ENCODE measurements at places on chromosomes 2 and 18. TPM values are rescaled to one million over a fixed set of nuclear protein-coding genes. Genes with fewer than 3 reads are reported as not detected.

GRCh38 chr18:42038936-42039335 is 83.9 kb downstream of the PIK3C3 start:
- no peak overlapping the region for H3K27ac ChIP-seq
- no peaks in the 10 kb centered on the region for H3K4me1 ChIP-seq
- H3K36me3 ChIP-seq, result peaks cover 8% of the 10 kb centered on the region
- H3K27me3 ChIP-seq, result no peaks in the 10 kb centered on the region

DNA sequence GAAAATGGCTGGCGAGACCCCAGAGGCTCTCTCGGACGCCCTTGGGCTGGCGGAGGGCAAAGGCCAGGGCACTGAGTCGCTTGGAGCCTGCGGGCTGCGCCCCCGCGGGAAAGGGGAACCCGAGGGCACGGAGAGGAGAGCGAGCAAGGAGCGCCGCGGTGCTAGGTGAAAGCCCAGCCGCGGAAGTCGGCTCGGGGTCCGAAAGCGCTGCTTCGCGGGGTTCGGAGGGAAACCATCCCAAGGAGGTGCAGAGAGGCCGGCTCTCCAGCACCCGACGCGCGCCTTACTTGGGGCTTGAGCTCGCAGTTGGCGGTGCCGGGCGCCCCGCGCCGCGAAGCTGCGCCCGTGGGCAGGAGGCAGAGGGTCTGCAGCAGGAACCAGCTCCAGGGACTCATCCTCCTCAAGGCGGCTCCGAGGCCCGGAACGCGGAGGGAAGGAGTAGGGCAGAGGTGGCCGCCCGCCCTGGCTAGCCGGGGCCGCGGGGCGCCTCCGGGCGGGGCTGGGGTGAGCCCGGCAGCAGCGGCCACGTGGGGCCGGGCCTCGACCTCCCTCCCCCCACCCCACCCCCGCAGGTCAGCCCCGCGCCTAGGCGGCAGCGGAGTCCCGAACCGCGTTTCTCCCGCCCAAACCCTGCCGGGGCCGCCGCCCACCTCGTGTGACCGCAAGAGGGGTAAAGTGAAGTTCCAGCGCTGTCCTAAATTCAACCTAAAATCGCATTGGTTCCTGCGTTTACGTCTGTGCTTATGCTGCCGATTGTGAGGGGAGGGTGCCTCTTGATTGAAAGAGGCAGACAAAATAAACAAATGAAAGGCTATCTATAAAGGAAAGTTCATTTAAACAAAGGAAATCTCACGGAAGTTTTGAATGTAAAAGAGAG is at the start of gene TRABD2A:
Gene TRABD2A (minus strand): TSS at position 440 of the 877 bp plus-strand sequence. CDS start 45 bp downstream, at position 395.
- H3K4me1 ChIP-seq, result peaks cover 6% of the 10 kb centered on the region
- no peak within 1 kb of the TSS for H3K27ac ChIP-seq
- no peak for DNase-seq
- no peaks in the 10 kb centered on the region for H3K36me3 ChIP-seq

- H3K27me3 ChIP-seq, result no peaks in the 10 kb centered on the region
- no peaks in the 10 kb centered on the region for H3K4me1 ChIP-seq
- H3K36me3 ChIP-seq, result no peaks in the 10 kb centered on the region
- H3K4me3 ChIP-seq, result no peak overlapping the region
- no peak for DNase-seq
- no peak overlapping the region for H3K27ac ChIP-seq
These were observed 86.7 kb downstream of the LDLRAD4 start for GRCh38 chr18:13305301-13305700.

CHMP1B gene
- 41.0 TPM for total RNA-seq

DNA sequence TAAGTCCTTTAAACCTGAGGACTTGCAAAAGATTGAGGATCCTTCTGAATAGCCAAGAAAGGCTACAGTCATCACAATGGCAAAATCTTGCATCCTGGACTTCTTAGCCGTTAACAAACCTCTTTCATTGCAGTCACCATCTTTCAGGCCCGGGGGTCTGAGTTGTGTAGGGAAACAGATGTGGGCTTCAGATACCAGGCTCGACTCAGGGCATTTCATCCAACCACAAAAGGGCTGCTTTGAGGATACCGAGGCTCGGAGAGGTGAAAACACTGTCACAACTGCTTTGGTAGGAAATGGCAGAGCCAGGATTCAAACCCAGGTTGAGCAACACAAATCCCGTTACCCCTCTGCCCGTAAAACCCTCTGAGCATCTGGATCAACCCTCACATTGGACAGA is 147.4 kb downstream of the TFCP2L1 start:
- no peaks in the 10 kb centered on the region for H3K36me3 ChIP-seq
- H3K4me3 ChIP-seq, result no peak overlapping the region
- no peaks in the 10 kb centered on the region for H3K4me1 ChIP-seq
- no peak for DNase-seq

GRCh38 chr2:150109912-150110311 is 377.6 kb downstream of the RND3 start:
- H3K27me3 ChIP-seq, result no peaks in the 10 kb centered on the region
- no peak overlapping the region for H3K27ac ChIP-seq
- H3K4me1 ChIP-seq, result no peaks in the 10 kb centered on the region
- no peak for DNase-seq
- H3K36me3 ChIP-seq, result no peaks in the 10 kb centered on the region

- no peak for DNase-seq
- H3K4me3 ChIP-seq, result no peak overlapping the region
- no peaks in the 10 kb centered on the region for H3K4me1 ChIP-seq
These were observed 11.2 kb downstream of the DBI start for GRCh38 chr2:119377993-119378345.

DNA sequence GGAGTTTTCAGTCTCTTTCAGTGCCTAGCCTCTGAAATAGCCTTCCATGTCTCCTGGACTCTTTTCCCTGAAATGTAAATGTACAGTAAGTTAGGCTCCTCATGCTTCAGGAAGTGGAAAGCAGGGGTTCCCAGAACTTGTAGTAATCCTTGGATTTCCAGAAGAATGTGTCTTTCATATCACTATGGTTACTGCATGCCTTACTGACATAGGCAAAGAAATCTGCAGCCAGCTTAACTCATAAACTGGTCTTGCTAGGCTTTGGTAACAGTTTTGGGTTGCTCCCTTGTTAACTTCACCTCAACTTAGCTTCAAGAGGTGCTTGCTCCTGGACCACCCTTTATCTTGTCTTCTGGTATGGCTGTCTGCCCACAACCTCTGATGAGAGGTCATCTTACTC is 686.8 kb upstream of the DDX18 start:
- no peak for DNase-seq
- no peak overlapping the region for H3K4me3 ChIP-seq
- H3K36me3 ChIP-seq, result no peaks in the 10 kb centered on the region

VWA3B gene
- total RNA-seq, result not detected

DNA sequence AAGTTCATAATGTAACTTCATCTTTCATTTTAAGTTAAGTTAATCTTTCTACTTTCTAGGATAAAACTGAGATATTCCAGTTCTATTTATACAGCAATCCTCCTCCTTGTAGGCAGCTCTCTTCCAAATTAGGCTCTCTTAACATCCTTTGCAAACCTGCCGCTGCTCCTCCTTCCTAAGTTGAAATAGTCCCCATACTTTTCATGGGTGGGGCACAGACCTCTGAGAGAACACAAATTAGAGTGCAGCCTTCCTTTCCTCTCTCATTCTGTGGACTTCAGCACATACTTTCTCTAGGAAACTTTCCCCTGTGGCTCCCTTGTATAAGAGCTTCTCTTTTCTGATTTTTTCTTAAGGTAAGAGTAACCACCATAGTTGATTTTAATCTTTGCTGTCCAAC is 28.3 kb downstream of the TWSG1 start:
- H3K4me1 ChIP-seq, result no peaks in the 10 kb centered on the region
- no peaks in the 10 kb centered on the region for H3K27me3 ChIP-seq
- H3K36me3 ChIP-seq, result no peaks in the 10 kb centered on the region
- DNase-seq, result no peak

REEP1 gene
- 0.32 TPM for total RNA-seq

GRCh38 chr18:69843015-69843414 is 104.7 kb downstream of the CD226 start:
- no peaks in the 10 kb centered on the region for H3K4me1 ChIP-seq
- no peak for DNase-seq
- no peaks in the 10 kb centered on the region for H3K36me3 ChIP-seq
- H3K4me3 ChIP-seq, result no peak overlapping the region

GRCh38 chr18:77822632-77823031 is 573.0 kb downstream of the GALR1 start:
- H3K27me3 ChIP-seq, result no peaks in the 10 kb centered on the region
- H3K4me3 ChIP-seq, result no peak overlapping the region
- H3K27ac ChIP-seq, result no peak overlapping the region
- H3K4me1 ChIP-seq, result no peaks in the 10 kb centered on the region
- no peak for DNase-seq

NLRC4 gene
- 2.6 TPM for total RNA-seq

DNA sequence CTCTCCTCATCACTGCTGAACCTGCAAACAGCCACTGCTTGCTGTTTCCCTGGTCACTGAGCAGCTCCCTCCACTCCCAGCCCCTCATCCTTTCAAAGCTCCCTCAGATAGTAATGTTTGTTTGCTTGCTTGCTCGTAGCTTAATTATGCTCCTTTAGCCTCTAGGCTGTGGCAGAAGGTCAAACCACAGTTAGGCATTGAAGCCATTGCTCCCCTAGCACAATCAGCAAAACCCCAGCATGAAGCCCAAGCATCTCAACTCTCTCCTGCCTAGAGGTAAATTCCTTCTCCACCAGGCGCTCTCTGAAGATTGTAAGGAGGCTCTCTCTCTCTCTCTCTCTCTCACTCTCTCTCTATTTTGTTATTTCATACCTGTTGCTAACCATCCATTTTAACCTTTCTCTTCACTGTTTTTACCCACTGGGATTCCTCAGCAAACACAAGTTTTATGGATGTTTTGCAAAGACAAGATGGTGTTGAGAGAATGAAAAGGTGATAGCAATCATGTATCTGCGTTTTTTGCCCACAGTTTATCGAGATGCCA is 135.9 kb upstream of the HNRNPA3 start:
- H3K36me3 ChIP-seq, result no peaks in the 10 kb centered on the region
- H3K4me1 ChIP-seq, result no peaks in the 10 kb centered on the region
- no peak for DNase-seq
- no peak overlapping the region for H3K4me3 ChIP-seq

- H3K27ac ChIP-seq, result no peak overlapping the region
- H3K4me1 ChIP-seq, result no peaks in the 10 kb centered on the region
- DNase-seq, result peak; percentile 64
- no peaks in the 10 kb centered on the region for H3K27me3 ChIP-seq
- no peak overlapping the region for H3K4me3 ChIP-seq
These were observed 252.6 kb downstream of the AGAP1 start for GRCh38 chr2:235746257-235746934.

DNA sequence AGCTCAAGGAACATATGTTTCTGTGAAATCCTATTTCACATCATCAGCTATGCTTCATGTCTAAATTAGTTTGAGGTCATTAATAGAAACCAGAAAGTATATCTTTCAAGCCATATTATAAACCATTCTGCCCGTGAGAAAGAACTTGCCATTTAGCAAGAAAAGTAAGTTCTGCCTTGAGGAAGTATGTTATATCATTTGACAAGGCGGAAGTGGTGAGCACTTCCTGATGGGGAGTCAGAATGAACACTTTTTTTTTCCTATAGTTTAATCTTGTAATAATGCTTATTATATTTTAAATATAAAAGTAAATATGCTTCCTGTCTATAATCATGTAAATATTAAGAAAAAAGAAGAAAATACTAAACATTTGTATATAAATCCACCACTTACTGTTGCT is 39.3 kb upstream of the NRXN1 start:
- no peak overlapping the region for H3K27ac ChIP-seq
- H3K36me3 ChIP-seq, result no peaks in the 10 kb centered on the region
- no peak for DNase-seq
- H3K27me3 ChIP-seq, result no peaks in the 10 kb centered on the region
- H3K4me3 ChIP-seq, result no peak overlapping the region

DNA sequence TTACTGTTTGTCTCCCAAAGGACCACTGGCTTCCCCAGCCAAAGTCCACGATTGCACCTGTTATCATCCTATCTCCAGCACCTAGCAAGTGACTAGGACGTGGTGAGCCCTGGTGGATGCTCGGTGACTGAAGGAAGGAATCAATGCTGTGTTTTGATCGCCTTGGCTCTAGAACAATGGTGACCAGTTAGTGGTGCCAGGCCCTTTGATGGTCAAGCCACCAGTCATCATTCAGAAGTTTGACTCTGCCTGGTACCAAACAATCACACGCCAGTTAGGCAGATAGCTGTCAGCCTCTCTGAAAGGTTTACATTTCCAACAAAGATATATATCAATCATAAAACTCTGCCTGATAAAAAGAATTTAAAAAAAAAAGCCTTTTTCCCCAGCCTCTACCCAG is 244.1 kb downstream of the SH3BP4 start:
- no peaks in the 10 kb centered on the region for H3K4me1 ChIP-seq
- no peaks in the 10 kb centered on the region for H3K36me3 ChIP-seq
- DNase-seq, result no peak
- H3K27me3 ChIP-seq, result no peaks in the 10 kb centered on the region
- no peak overlapping the region for H3K4me3 ChIP-seq
- no peak overlapping the region for H3K27ac ChIP-seq

DNA sequence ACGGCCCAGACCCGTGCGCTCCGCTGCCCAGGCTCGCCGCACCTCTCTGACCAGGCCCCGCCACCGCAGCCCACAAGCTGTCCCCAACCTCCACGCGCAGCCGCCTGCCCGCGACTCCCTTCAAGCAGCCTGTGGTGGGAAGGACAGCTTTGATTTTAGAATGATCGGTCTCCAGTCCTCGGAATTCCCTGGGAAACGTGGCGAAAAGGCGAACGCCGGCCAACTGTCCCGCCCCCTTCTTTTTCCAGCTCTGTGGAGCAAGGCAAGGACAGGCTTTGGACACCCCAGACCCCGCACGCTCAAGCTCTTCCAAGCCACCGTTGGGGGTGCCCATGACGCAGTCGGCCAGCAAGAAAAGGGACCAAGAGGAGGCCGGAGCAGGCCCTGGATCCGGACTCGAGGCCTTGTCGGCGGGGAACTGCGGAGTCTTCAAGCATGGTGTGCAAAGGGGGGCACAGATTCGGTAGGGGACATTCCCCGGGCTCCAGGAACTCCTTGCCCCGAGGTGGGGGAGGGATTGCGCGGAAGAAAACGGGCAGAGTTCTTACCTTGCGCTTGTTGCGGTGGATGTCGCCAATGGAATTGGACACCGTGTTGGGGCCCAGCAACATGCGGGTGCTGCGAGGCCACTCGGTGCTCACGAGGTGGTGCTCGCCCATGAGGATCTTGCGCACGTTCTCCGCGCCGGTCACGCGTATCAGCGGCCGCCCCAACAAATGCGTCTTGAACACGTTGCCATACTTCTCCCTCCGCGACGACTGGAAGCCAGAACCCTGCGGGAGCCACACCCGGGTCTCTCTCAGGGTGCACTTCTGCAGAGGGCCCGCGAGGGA is 4.0 kb downstream of the CYP26B1 start:
- no peaks in the 10 kb centered on the region for H3K36me3 ChIP-seq
- H3K27me3 ChIP-seq, result peaks cover 13% of the 10 kb centered on the region
- peaks cover 38% of the 10 kb centered on the region for H3K4me1 ChIP-seq
